ENCODE measurements at places on chromosomes 3 and 15.
A peak's percentile ranks its signal among the peaks of the same experiment; 100 is the strongest.

DNA sequence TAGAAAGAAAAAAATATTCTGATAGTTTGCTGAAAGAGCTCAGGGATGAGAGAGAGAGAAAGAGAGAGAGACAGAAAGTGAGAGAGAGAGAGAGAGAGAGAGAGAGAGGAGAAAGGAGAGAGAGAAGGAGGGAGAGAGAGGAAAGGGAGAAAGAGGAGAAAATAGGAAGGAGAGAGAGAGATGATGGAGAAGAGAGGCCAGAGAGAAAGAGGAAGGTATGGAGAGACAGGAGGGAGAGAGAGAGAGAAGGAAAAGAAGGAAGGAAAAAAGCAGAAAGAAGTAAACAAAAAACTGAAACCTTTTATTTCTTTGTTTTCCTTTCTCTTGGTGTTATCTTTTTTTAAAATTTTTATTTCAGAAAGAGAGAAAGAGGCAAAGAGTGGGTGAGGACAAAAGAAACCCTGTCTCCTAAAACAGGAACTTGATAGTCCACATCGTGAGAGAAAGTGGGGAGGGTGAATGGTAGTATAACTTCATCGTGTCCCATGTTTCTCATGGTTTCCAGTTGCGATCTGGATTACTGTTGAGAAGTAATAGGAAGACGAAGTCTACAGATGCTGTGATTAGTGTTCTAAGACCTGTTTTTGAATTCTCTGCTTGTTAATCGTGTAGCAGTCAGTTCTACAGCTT, 279.7 kb downstream of the LPP start:
- DNase-seq, result no peak

DNA sequence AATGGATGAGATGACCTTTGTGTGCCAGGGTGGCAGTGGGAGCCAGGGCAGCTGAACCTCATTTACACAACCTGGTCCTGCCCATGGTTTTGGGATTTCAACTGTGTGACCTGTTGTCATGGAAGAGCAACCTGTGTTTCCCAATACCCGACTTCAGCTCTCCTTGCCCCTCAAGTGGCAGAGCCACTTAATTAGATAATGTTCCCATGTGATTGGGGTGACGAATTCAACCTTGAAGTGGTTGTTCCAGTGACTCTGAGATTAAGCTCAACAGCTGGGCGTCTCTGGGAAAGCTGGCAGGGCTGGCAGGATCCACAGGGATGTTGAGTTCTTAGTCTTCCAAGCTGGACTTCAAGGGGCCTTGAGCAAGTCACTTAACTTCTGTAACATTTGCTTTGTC, 71.0 kb downstream of the THSD4 start:
- no peak for DNase-seq

GRCh38 chr15:26634319-26634718, 138.5 kb downstream of the GABRB3 start:
- DNase-seq, result peak; percentile 7

DNA sequence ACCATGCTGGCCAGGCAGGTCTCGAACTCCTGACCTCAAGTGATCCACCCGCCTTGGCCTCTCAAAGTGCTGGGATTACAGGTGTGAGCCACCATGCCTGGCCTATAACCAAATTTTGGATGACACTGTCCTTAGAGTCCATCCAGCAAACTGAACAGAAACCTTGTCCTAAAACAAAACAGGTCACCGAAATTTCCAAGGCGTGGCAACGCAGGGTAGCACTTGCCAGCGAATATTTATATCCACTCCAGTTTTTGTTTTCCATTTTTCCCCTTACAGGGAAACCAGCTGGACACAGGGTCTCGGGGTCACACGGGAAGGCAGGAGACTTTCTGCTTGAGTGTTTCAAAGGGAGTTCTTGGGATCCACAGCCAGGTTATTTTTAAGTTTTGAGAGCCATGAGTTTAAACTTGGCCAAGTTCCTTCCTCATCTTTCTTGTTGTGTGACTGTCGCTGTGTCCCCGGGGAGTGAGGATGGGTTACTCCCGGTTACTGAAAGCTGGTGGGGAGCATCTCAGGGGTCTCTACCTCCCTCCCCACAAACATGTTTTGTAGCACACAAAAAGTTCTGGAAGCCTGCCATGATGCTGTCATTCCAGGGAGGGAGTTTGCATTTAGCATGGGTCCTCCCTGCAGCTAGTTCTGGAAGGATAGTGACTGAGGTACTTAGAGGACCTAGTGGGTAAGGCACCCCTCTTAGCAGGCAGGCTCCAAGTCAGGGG, 12.6 kb downstream of the LIMD1 start:
- no peak for DNase-seq

GRCh38 chr3:51670823-51671733, at the start of gene TEX264:
Gene TEX264, plus strand, starts transcription at chr3:51671252. Its CDS starts 3,053 bp downstream, at chr3:51674305.
- peak; percentile 42 for DNase-seq

GRCh38 chr3:100518983-100519382, 26.6 kb downstream of the TMEM45A start:
- DNase-seq, result no peak

DNA sequence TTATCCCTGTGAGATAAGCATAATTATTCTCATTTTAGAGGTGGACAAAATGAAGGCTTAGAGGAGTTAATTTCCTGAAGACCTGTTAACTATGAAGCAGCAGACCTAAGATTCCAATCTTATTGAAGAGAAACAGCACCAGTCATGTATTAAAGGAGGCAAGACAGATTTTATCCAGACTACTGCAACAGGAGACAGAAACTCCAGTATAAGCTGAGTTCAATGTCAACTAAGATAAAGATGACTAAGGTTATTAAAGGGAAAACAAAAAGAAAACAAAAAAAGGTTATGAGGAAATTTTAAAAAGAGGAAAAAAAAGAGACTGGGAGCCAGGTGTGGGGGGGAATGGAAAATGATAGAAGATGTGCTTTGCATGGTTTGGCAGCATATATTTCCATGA, 707.7 kb upstream of the NR2F2 start:
- no peak for DNase-seq

DNA sequence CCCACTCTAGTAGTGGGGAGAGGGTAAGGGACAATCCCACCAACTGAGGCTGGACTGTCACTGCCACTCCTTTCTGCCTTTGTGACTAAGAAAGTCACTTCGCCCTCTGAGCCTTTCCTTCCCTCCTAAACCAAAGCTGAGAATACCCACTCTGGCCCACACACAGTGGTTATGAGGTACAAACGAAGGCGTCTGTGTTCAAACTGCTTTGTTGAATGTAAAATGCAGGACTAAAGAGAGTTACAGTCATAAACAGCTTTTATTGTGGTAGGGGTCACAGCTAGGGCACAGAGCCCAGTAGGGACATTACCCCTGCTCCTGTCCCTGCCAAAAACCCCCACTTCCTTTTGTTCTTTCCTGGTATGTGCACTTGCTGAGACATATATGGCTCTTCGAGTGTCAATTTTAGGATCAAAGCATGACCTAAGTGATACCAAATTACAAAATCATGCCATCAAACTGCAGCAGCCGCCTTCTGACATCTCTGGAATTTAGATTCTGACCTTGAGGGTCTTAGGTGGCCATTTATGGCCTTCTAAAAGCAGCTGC, 45.1 kb downstream of the CTDSPL start:
- DNase-seq, result no peak

GRCh38 chr3:184741798-184742675, 30.2 kb upstream of the MAGEF1 start:
- DNase-seq, result no peak

- DNase-seq, result no peak
Observed at GRCh38 chr15:33963831-33964664, 4.2 kb upstream of the CHRM5 start.

- DNase-seq, result no peak
Observed at GRCh38 chr3:146832857-146833458, 227.8 kb upstream of the PLSCR5 start.

GRCh38 chr3:122415104-122415744, 638 bp downstream of the WDR5B start:
- DNase-seq, result no peak

GRCh38 chr3:112298781-112299180, 4.8 kb upstream of the SLC9C1 start:
- DNase-seq, result no peak

GRCh38 chr15:80920271-80920699, 69.3 kb downstream of the MESD start:
- no peak for DNase-seq

- no peak for DNase-seq
Observed at GRCh38 chr15:62549345-62549970, 384.4 kb upstream of the C2CD4B start.

- DNase-seq, result peak; percentile 26
Observed at GRCh38 chr15:86915811-86916331, 836.2 kb downstream of the AGBL1 start.

DNA sequence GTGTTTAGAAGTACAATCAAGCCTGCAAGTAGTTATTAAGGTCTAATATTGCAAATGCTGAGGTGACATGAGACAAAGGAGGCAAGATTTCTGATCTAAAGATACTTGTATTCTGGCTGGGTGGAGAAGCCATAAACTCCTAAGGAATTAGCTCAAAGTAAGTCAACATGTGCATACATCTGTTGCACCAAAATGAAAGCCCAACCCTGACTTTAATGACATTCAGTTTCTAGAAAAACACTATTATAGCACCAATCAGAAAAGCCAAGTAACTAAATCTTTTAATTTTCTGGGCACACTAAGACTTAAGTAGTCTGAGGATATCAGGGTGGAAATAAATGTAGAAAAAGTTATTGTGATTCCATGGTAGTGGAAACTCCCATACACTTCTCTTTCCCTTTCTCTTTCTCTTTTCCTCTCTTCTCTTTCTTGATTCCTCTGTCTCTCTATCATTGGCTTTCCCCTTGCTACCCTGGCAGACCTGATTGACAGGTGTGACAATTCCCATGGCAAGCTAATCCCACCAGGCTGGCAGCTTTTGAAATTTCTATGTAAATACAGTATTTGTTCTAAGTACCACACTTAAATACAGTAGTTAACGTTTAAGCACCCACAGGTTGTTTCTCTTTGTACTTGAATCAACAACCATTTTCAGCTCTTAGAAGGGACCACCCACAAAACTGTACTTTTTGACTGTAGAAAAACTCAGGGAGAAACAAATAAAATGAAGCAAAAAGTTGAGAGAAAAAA, 528.4 kb upstream of the SEMA6D start:
- no peak for DNase-seq

- DNase-seq, result peak; percentile 87
Observed at GRCh38 chr3:42061713-42062380, 29.3 kb upstream of the TRAK1 start.

- DNase-seq, result no peak
Observed at GRCh38 chr3:185460719-185461350, 38.0 kb downstream of the TMEM41A start.

- no peak for DNase-seq
Observed at GRCh38 chr15:93070551-93071296, 18.3 kb downstream of the RGMA start.

DNA sequence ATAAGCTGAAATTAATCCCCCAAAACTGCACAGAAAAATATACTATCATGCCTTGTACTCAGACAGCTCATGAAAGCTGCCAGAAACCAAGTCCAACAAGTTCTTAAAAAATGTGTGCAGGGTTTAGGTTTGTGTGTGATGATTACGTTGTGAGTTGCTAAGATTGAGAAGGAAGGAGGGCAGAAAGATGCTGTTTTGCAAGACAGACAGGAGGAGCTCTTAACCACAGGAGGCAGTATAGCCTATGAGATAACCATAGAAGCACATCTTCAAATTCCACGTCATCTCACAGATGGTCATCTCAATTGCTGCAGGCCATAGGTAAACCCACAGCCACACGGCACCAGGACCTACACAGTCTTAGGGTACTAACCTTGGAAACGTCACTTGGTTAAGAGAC, 191.9 kb downstream of the STT3B start:
- DNase-seq, result no peak

GRCh38 chr3:165078293-165078692, at the start of gene SI:
Gene SI, minus strand, starts transcription at chr3:165078496. Its CDS starts 2,484 bp downstream, at chr3:165076012.
- DNase-seq, result no peak

GRCh38 chr15:58043192-58043903, 22.2 kb downstream of the ALDH1A2 start:
- peak; percentile 4 for DNase-seq

- DNase-seq, result no peak
Observed at GRCh38 chr3:148878095-148878494, 13.0 kb downstream of the CPA3 start.

GRCh38 chr3:71186801-71187200, 396.7 kb downstream of the FOXP1 start:
- no peak for DNase-seq

DNA sequence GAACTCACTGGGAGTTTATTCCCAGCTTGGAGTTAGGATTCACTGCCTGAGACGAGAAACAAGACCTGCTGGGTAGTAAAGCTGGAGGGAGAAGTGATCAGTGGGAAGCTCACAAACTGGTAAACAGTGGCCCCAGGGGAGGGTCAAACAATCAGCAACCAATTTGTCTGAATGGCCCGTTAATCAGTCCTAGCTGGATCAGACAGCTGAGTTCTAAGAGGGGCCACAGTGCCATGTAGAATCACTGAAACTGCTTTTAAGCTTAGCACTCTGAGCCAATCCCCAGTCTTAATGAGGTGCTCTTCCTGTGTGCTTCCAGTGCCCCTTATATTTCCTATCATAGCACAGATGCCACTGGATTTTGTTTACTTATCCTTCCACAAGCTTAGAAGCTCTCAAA, 591.7 kb downstream of the RSL24D1 start:
- DNase-seq, result no peak

DNA sequence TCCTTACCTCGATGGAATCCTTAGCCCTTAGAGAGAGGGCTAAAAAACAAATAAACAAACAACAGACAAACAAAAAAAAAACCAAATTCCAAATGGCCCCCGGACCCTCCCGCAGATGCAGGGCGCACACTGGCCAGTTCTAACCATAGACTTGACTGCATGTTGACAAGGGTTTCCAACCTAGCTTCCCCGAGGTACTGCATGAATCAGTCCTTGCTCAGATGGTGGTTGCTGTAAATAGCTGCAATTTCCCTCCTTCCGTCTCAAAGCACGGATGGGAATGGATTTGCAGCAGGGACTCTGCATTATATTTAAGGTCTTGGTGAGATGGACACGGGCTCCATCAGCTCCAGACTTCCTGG, 162.8 kb downstream of the CD47 start:
- peak; percentile 13 for DNase-seq

DNA sequence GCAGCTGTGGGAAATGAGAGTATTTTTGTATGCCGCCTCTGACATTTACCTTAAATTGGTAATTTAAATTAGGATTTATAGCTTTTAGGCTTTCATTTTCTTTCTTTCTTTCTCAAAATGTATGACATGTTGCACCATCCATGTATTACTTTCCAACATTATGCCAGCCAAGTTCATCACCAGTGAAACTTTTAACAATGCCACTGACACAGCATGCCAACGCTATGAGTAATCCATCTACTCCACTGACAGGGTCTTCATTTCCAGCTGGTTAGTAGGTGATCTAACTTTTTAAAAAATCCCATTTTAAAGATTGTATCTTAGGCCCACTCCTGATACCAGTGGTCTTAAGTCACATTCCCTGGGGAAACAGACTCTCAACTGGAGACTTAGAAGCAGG, 21.8 kb upstream of the CLDN16 start:
- DNase-seq, result no peak

GRCh38 chr15:85361323-85361722, 19.1 kb upstream of the AKAP13 start:
- no peak for DNase-seq

DNA sequence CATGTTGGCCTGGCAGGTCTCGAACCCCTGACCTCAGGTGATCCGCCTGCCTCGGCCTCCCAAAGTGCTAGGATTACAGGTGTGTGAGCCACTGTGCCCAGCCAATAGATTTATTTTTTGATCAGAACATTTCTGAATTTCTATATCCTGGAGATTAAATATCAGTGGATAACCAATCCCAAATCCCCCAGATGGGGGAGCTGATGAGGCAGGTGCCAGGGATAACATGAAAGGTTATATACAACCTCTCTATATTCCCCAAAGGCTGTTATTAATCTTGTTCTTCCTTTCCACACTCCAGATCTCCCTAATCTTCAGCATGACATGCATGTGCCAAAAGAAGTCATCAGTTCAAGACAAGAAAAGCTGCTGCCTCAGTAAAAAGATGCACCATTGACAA, 112.3 kb downstream of the WDR76 start:
- no peak for DNase-seq

Measured in SHP77 treated with DMSO at 0.1 percent for 48 hours (cell line).